ENCODE measurements at places on chromosomes 5 and 9.

- DNase-seq: no peak
Measured at GRCh38 chr5:179141867-179142266, 81.7 kb downstream of the ZNF354C start.

- no peak for DNase-seq
Measured at GRCh38 chr5:32776200-32776599, 65.1 kb downstream of the NPR3 start.

- DNase-seq: no peak
Measured at GRCh38 chr9:89786655-89787054, 181.8 kb downstream of the GADD45G start.

GRCh38 chr9:123355761-123356431, at the start of gene CRB2:
CRB2 (plus strand) TSS chr9:123356197; CDS start chr9:123356261, 64 bp downstream.
- no peak for DNase-seq

GRCh38 chr5:64634997-64635686, 55.2 kb upstream of the SHISAL2B start:
- peak; percentile 34 for DNase-seq

GRCh38 chr5:55004729-55005128, 19.3 kb upstream of the GZMK start:
- peak; percentile 66 for DNase-seq

DNA sequence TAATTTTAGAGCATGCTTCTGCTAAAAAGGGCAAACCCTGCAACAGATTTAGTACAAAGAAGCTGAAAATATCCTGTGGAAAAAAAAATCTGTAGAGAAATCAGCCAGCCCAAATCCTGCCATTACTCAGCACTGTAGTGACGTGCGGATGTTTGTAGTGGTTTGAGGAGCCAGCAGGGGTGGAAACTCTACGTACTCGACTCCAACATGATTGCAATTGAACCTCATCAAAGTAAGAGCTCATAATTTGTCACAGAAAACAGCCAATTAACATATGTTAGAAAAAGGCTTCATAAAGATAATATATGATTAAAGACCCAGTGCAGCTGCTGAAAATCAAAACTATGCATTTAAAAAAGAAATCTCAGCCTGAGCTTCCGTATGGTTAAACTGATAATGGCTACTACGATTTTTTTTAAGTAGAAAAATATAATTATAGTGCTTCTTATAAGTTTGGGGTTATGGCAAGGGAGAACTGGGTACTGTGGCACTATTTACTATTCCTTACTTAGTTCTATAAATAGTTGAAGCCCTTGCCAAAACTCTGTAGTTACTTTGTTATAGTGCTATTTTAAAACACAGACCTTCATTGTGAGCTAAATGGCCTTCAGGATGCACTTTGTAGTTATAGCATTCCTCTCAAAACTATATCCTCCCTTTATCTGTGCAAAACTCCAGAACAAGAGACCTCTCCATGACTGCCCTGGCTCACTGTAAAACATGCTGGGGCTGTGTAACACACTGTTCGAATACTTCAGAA, 49.4 kb downstream of the MEF2C start:
- DNase-seq: peak; percentile 77

DNA sequence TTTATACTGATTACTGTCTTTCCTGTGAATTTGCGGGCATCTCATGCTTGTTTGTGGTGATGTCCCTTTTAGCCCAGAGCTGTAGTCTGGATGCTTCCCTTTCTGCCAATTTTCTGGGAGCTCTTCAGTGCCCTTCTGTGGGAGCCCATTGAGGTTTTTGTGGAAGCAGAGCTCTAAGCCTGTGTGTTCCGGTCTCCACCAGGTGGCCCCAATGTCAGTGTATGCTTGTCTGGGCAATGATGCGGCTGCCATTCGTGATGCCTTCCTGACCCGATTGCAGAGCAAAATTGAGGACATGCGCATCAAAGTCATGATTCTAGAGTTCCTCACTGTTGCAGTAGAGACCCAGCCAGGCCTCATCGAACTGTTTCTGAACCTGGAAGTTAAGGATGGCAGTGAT, 35.1 kb downstream of the SH3GLB2 start:
- DNase-seq: no peak

DNA sequence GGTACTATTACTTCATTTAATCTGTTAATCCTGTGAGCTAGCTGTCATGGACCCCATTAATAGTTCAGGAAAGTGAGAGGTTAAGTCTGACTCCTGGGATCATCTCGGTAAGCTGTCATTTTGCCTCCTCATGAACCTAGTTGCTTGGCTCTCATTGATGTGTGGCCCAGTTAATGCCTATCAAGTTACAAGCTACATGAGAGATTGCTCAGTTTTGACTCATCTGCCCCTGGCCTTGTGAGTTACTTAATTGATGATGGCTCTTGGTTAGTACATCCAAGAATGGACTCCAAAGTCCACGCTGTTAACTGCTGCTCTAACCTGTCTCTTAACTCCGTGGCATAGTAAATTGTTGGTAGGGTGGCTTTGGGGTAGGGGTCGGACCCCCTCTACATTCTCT, 23.9 kb downstream of the LARP1 start:
- DNase-seq: peak; percentile 86

DNA sequence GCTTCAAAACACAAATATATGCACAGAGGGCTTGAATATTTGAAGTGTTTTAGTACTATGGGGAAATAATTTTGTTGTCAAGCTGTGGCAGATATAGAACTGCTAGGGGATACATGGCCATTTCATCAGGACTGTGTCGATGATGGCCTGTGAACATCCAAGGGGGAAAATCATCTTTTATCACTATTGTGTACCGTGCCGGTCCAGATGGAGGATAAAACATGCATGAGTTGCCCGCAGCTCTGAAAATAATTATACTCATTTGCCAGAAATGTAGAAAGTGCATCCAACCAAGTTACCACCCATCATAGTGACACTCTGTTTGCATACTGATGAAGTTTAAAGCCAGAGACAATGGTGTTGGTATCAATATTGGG, 405.9 kb downstream of the ZSWIM6 start:
- DNase-seq: no peak

DNA sequence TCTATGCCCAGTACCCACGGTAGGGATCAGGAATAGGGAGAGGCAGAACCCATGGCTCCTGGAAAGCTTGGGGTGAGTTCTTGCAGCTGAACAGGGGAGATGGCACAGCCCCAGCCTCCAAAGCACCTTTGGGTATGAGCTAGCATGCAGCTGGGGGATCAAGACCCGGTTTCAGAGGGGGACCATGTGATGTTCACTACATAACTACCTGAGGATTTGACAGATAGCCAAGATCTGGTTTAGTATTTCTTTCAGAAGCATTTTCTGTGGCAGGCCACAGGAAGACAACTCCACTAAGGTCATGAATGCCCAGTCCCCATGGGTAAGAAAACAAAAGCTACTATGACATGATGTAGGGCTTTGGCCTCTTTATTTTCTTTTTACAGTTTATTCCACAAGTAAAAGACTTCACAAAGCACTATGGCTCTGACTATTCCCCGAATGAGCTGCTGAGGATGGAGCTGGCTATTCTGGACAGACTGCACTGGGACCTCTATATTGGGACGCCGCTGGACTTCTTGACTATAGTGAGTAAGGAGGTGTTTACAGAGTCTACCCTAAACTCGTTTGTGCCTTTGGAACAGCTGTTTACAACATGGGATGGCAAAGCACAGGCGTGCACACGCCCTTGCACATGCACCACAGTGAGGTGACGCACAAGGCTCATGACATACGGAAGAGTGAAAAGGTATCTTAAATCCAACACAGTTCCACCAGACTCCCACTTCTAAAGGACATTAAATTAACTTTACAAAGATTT, 3.4 kb downstream of the CCNI2 start:
- DNase-seq: no peak

- DNase-seq: peak; percentile 65
Measured at GRCh38 chr9:114611516-114612271, 603 bp downstream of the TMEM268 start.

- no peak for DNase-seq
Measured at GRCh38 chr5:6279607-6280006, 98.7 kb downstream of the MED10 start.

DNA sequence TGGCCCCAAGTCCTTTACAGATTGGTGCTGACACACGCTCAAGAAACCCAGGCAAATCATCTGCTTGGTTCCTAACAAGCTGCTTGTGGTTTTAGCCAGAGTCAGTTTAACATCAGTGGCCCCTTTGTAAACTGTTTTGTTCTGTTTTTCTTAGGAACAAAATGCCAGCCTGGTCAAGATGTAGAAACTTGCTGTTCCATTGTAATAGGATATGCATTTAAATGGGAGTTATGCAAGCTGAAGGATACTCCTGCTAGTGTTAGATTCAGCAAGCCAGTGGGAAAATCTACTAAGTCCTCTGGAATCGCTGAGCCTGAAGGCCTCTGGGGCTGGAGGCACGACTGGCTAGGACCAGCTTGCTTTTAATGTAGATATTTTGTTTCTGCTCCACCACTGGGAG, 391.1 kb downstream of the TLE4 start:
- DNase-seq: no peak

DNA sequence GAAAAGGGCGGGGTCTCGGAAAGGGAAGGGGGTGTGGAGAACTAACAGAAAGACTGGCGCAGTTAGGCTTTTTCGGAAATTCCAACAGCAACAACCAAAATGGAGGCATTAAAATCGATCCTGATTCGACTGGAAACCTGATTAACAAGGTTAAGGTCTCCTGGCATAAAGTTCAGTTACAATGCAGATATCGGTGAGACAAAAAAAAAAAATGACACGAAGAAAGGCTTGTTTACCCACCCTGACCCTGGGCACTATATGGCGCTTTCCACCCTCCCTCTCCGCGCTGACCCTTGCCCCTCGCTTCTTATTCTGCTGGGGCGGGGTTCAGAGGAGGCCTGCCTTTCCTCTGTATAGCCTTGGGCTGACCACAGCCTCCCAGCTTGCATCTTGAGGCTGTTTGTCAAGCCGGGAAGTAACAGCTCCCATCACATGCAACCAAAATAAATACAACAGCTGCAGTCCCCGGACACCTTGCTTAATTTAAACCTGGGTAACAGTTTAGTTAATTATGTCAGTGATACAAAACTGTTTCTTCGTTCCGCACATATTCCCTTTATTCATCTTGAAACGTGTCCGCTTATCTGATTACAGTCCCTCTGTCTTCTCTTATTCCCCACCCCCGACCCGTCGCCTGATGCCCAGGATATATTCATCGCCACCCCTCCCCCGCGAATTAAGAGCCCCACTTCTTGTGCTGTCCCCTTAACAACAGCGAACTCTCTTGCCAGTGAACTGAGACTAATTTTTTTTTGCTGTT, 795 bp upstream of the PJA2 start:
- peak; percentile 78 for DNase-seq

GRCh38 chr5:33635582-33635981, 194.8 kb downstream of the TARS1 start:
- DNase-seq: no peak

- DNase-seq: no peak
Measured at GRCh38 chr9:92655896-92656536, 13.9 kb downstream of the IPPK start.

DNA sequence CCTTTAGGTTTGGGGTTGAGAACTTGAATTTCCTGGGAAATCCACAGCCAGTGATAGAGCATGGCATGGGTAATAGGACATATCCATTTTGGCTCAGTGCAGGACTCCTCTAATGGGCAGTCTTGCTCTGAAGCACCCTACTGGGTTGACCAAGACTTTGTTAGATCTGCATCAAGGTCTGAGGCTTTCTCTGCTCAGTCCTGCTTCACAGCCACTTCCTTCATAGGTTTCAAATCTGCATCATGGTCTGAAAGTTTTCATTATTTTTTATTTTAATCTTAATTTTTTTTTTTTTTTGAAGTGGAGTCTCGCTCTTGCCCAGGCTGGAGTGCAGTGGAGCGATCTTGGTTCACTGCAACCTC, 36.5 kb downstream of the KIF2A start:
- DNase-seq: no peak

- DNase-seq: no peak
Measured at GRCh38 chr9:38342096-38342495, 50.4 kb upstream of the ALDH1B1 start.

- no peak for DNase-seq
Measured at GRCh38 chr5:42887097-42887496, 75.4 kb upstream of the SELENOP start.

DNA sequence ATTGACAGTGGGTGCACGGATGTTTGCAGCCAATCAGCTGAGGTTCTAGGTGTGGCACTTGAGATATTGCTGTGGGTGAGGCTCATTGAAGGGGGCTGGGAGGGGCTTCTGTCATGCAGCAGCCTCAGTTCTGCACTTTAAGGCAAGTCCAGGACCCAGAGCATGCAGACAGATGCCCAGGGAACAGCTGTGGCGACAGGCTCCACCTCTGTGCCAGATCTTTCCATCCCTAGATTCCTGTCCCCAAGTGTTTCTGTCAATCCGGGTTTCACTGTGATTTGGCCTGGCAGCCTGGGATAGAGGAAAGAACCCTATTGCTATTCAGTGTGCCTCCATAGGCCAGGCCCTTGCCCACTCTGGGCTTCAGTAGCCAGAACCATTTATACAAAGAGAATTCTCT, 20.8 kb upstream of the CERCAM start:
- DNase-seq: no peak

- peak; percentile 27 for DNase-seq
Measured at GRCh38 chr5:31531543-31531887, 378 bp downstream of the DROSHA start.

DNA sequence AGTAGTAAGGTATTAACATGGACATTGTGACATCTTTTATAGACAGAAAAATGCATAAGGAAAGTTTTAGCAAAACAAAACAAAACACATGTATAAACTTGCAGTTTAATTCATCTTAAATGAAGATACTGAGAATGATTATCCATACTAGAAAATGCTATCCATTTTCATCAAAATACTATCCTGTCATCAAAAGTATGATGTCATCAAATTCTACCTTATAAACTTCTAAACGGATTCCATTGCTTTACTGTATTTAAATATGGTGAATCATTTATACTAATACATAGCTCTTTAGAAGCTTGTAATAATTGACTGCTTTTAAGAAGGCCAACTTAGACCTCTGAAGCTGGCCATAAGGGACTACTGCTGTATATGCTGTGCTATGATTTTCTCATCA, 221.0 kb downstream of the EDIL3 start:
- DNase-seq: no peak

DNA sequence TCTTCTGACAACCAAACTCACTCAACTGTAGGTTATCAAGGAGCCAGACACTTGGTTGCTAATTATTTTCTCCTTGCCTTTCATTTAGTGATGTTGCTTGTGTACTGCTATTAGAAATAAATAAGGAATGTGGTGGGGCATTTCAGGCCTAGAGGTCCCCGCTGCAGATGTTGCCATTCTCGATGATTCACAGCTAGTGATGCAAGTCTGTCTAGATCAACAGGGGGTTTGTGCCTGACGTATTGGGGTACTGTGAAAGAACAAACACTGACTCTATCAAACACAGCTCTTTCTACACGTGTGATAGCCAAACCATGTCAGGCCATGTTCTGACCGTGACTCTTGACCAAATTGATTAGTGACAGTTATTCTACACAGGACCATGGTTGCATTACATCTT, 144.7 kb downstream of the OSTF1 start:
- DNase-seq: peak; percentile 1

- peak; percentile 66 for DNase-seq
Measured at GRCh38 chr5:137231540-137231939, 267.6 kb downstream of the SPOCK1 start.

GRCh38 chr5:172898843-172899369, 60.3 kb upstream of the RPL26L1 start:
- no peak for DNase-seq

- peak; percentile 9 for DNase-seq
Measured at GRCh38 chr5:56815658-56816545, 553 bp downstream of the MAP3K1 start.
